Spleen (tissue), 13 donors: ENCODE measurements at places on chromosomes 12 and 14. TPM values are rescaled to one million over a fixed set of nuclear protein-coding genes. Genes with fewer than 3 reads are reported as not detected.

The AHSA1 gene
- polyA plus RNA-seq: 41.5 TPM

The CLEC12A gene
- 5.8 TPM for polyA plus RNA-seq

The GLT1D1 gene
- 0.41 TPM for polyA plus RNA-seq

The PLD4 gene
- 25.8 TPM for polyA plus RNA-seq

The FAM186B gene
- 0.08 TPM for polyA plus RNA-seq

The NKX2-1 gene
- not detected for polyA plus RNA-seq

The FIGNL2 gene
- 0.51 TPM for polyA plus RNA-seq

The TAS2R7 gene
- polyA plus RNA-seq: not detected

The SLC17A8 gene
- not detected for polyA plus RNA-seq

The SLC6A13 gene
- polyA plus RNA-seq: 0.24 TPM

The RPL10L gene
- not detected for polyA plus RNA-seq

The BEGAIN gene
- 6.9 TPM for polyA plus RNA-seq

The ARHGDIB gene
- polyA plus RNA-seq: 835 TPM

The ACOT6 gene
- polyA plus RNA-seq: not detected

The LMO3 gene
- 0.07 TPM for polyA plus RNA-seq

The SLC7A8 gene
- polyA plus RNA-seq: 6.7 TPM

The ZNF664 gene
- 13.9 TPM for polyA plus RNA-seq

The C12orf75 gene
- 20.4 TPM for polyA plus RNA-seq

The SYT1 gene
- 0.56 TPM for polyA plus RNA-seq

The PCBP2 gene
- polyA plus RNA-seq: 449 TPM

The KLRG1 gene
- 3.7 TPM for polyA plus RNA-seq

The CYP27B1 gene
- 0.48 TPM for polyA plus RNA-seq

The CFAP251 gene
- polyA plus RNA-seq: 1.7 TPM

The CCDC177 gene
- polyA plus RNA-seq: not detected

The PTPRB gene
- polyA plus RNA-seq: 6.5 TPM

The ITGA7 gene
- polyA plus RNA-seq: 4.4 TPM

The C14orf39 gene
- polyA plus RNA-seq: not detected

The NID2 gene
- polyA plus RNA-seq: 0.93 TPM

The RD3L gene
- polyA plus RNA-seq: not detected

The NAP1L1 gene
- polyA plus RNA-seq: 354 TPM

The TAS2R46 gene
- polyA plus RNA-seq: not detected

The PMEL gene
- 0.29 TPM for polyA plus RNA-seq

The KRT7 gene
- 1.6 TPM for polyA plus RNA-seq

The LALBA gene
- not detected for polyA plus RNA-seq

The RASSF8 gene
- polyA plus RNA-seq: 2.0 TPM

The GPR137C gene
- polyA plus RNA-seq: 0.80 TPM

The HOXC11 gene
- polyA plus RNA-seq: not detected

The BDKRB1 gene
- not detected for polyA plus RNA-seq

The RDH12 gene
- polyA plus RNA-seq: not detected
